Stimulated activated CD4-positive, alpha-beta T cell treated with anti-CD3 and anti-CD28 coated beads, Interleukin-2, amount 100 ng/mL, for 24 hours (primary cell): ENCODE measurements at places on chromosomes 7 and 10.
A peak's percentile ranks its signal among the peaks of the same experiment; 100 is the strongest.

GRCh38 chr10:70442332-70442988, 979 bp upstream of the NODAL start:
- DNase-seq = no peak

DNA sequence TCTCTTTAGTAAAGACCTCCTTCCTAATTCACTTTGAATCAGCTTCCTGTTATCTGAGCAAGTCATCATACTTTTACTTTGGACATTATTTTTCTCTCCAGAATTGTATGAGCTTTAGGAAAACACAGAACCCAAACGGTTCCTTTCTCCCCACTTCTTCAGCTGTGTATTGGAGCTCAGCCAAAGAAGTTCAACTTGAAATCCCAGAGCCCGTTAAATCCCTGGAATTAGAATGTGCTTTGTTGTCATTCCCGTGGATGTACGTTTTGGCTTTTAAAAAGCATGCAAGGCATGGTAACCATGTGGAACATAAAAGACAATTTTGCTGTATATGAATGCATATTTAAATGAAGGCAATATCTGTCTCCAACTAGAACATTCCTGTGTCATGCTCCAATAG, 46.6 kb downstream of the AGMO start:
- DNase-seq = no peak

DNA sequence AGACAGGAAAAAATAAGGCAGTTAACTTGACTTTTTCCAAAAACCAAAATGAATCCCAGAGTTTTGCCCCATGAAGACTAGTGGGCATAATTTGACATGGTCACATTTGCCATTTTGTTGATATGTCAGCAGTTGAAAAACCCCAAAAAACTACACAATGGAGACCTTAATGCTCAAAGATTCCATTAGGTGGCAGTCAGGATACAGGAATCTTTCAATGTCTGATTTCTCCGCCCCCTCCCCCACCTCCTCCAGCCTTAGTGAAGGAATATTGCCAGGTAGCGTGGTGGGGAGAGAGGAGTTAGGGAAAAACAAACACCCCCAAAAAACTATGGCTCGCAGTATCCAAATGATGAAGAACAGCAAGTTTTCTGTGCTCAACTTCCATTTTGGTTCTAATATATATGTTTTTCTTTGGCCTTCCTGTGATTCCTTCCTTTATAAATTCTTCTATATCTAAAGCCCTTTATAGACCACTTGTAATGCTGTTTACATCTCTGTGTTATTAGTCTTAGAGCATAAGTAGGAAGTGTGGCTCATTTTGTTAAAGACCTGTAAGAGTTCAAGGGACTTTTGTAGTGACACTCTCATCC, 6.7 kb upstream of the SMNDC1 start:
- DNase-seq = peak; percentile 56

DNA sequence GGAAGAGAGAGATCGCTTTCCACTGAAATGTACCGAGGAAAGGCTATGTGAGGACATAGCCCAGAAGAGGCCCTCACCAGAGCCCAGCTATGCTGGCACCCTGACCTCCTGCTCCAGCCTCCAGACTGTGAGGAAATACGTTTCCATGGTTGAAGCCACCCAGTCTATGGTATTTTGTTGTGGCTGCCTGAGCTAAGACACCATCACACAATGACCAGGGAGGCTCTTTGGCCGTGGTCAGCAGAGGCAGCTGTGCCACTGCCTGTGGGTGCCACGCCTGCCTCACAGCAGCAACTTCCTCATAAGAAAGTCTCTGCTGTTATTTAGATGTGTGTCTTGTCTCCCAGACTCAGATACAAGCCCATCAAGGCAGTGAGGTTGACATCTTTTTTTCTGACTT, 182.7 kb upstream of the PLXNA4 start:
- no peak for DNase-seq

- peak; percentile 38 for DNase-seq
Measured at GRCh38 chr10:3782451-3783315, 2.3 kb downstream of the KLF6 start.

GRCh38 chr7:44587843-44588711, 6.0 kb upstream of the TMED4 start:
- DNase-seq = peak; percentile 72

DNA sequence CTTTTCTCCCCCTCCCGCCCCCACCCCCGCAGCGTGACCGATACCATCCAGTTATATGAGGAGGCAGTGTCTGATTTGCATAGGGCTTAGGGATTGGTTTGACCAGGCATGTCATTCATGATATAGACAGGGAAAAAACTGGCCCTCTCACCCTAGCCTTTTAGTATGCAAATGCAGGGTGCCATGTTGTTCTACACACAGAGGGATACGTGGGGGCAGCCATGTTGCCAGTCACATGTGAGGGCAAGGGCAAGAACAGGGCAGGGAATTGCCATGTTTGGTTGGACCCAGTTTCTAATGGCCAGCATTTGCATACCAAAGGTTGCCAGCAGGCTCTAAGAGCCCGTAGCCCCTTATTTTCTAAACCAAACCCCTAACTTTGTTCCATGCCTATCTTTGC, 552.1 kb downstream of the SORCS1 start:
- DNase-seq = no peak

GRCh38 chr10:97207756-97208346, 22.1 kb upstream of the SLIT1 start:
- no peak for DNase-seq

- no peak for DNase-seq
Measured at GRCh38 chr10:113527211-113527906, 25.5 kb upstream of the HABP2 start.

- DNase-seq = no peak
Measured at GRCh38 chr7:138089080-138089901, 13.0 kb downstream of the AKR1D1 start.

- DNase-seq = no peak
Measured at GRCh38 chr10:90847436-90847835, 10.4 kb downstream of the HTR7 start.

- no peak for DNase-seq
Measured at GRCh38 chr7:6409944-6410693, 37.6 kb downstream of the DAGLB start.

GRCh38 chr10:77504196-77504872, 133.3 kb downstream of the KCNMA1 start:
- no peak for DNase-seq

- no peak for DNase-seq
Measured at GRCh38 chr10:76453997-76454396, 1022.6 kb downstream of the LRMDA start.

GRCh38 chr7:14055813-14056212, 66.3 kb upstream of the ETV1 start:
- no peak for DNase-seq

DNA sequence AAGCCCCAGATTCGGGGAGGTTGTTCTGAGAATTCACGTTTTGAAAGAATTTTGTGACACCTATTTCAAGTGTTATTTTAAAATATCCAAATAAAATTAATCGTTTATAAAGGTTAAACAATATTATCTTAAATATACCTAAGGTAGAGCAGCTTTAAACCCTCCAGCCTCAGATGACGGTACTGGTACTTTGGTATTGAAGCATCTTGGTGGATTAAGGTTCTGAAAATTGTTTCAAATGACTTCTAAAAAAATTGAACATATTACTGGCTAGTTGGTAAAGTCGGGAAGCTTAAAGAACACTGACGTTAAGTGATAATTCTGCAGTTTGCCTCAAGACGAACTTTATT, 392 bp upstream of the HUS1 start:
- DNase-seq = no peak

DNA sequence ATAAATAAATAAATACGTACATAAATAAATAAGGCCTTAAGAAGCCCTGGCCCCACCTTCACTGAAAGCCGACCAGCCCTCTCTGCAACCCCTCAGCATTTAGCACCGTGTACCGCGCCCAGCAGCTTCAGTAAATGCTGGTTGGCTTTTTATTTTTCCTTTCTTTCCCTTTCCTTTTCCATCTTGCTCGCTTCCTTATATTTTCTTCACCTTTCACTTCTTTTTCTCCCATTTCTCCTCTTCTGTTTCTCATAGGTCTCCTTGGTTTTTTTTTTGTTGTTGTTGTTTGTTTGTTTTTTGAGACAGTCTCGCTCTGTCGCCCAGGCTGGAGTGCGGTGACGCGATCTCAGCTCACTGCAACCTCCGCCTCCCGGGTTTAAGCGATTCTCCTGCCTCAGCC, 11.2 kb downstream of the ZAN start:
- no peak for DNase-seq

DNA sequence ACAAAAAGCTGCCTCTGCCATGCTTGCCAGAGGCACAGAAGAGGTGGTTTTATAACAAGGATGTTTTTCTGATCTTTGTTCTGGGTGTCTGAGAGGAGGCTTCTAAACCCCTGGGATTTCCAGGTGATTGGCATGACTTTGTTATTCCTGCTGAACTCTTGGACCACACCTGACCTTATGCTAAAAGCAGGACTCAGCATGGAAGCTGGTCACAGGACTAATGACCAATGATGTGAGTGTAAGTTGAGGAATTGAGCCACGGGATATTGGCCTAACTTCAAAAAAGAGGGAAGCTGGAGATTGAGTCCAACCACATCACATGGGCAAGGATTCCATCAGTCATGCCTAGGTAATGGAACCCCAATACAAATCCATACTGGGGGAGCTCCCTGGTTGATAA, 437.9 kb downstream of the POM121L12 start:
- DNase-seq = no peak

DNA sequence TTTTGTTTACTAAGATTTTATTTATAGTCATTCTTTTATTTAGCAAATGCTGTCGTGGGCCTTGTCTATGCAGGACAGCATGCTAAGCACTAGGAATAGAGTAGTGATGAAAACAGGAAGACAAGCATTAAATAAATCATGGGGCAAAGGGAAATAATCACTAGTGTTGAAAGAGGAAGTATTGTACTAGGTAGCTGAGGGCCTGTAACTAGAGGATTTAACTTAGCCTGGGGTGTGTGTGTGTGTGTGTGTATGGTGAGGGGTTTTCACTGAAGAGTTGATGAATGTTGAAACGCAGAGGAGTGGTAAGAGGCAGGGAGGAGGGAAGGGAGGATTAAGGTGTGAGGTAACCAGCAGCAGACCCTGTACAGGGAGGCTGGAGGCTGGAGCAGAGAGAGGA, 446.4 kb downstream of the SDK1 start:
- DNase-seq = no peak

DNA sequence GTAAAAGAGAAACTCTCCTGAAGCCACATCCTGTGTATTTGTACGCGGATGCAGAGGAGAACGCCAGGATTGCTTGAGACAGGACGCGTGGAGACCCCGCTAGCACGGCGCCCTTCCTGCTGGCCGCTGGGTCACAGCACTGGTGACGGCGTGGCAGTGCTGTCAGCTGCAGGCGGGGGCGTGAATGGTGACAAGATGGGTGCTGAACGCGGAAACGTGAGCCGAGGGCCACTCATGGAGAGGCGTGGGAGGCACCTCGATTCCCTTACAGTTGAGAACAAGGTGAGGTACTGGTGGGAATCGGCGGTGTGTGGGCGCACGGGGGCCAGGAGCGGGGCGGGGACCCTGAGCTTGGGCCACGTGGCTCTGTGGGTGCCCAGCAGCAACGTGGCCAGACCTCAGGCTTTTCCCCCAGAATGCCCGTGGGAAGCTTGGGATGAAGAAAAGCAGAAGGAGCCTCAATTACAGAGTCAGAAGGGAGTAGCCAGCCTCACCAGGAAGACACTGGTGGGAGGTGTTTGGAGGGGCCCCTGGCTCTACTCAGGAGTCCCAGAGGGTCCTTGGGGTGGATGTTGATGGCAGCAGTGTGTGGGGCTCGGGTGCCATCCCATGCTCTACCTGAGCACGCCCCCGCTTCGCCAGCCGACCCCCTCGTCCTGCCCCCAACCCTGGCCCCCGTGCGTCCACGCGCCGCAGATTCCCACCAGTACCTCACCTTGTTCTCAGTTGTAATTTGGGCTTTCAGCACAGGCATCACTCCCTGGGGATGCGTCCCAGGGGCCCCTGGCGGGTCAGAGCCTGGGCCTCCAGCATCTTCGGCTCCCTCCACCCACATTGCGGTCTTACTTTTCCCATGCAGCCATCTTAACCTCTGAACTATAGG, 208.4 kb upstream of the TCERG1L start:
- DNase-seq = no peak

DNA sequence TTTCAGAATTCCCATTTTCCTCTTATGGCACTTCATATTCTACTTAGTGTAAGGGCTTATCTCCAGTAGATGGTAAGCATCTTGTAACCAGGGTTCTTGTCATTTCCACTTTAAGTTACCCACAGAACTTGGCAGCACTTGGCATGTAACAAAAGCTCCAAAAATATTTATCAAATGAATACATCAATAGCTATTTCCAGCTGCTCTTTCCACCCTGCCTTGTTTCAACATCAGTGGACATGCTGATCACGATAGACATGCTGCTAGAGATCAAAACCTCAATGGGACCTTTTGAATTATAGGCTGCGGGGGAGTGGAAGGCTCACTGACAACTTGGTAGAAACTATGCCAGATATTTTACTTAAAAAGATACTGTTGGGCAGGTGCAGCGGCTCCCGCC, 32.9 kb downstream of the HOXA1 start:
- DNase-seq = no peak

GRCh38 chr10:101244321-101245050, 15.2 kb upstream of the LBX1 start:
- no peak for DNase-seq

DNA sequence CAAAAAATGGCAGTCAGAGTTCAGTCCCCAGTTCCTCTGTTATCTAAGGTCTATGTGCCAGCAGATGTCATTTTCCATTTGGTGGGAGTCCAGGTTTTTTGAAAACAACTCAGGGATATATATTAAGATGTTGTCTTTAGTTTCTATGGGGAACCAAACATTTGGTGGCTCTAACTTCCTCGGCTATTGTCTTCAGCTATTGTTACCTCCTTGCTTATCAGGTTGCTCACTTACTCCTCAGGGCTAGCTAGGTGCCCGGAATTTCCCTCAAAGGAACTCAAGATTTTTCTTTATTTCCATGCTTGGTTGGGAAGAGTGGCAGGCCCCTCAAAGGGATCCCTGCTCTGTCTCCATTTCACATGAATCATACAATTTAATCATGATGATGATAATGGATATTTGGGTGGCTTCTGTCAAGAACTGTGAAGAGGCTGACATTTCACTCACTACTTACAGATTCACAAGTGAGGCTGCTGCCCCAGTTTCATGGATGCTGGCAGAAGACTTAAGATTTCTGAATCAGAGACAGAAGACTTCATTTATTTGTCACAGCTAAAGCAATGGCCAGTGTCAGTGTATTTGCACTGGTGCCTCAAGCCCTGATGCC, 182.8 kb downstream of the PKD1L1 start:
- no peak for DNase-seq

GRCh38 chr7:106600569-106601373, 60.2 kb downstream of the CCDC71L start:
- no peak for DNase-seq

GRCh38 chr7:48040944-48041652, 5.8 kb downstream of the C7orf57 start:
- DNase-seq = no peak

- DNase-seq = peak; percentile 21
Measured at GRCh38 chr7:16753932-16754855, 639 bp downstream of the TSPAN13 start.

GRCh38 chr10:48948470-48949037, 8.9 kb upstream of the LRRC18 start:
- no peak for DNase-seq

- no peak for DNase-seq
Measured at GRCh38 chr7:141522657-141523342, 28.4 kb upstream of the AGK start.

GRCh38 chr7:16123117-16123770, 298.1 kb downstream of the CRPPA start:
- no peak for DNase-seq

- DNase-seq = no peak
Measured at GRCh38 chr10:14456218-14456869, 125.6 kb upstream of the FRMD4A start.

- no peak for DNase-seq
Measured at GRCh38 chr10:27624941-27625340, 120.7 kb downstream of the MKX start.
